Dermis blood vessel endothelial cell (primary cell): ENCODE measurements at places on chromosomes 7 and 10.
A peak's percentile ranks its signal among the peaks of the same experiment; 100 is the strongest.

DNA sequence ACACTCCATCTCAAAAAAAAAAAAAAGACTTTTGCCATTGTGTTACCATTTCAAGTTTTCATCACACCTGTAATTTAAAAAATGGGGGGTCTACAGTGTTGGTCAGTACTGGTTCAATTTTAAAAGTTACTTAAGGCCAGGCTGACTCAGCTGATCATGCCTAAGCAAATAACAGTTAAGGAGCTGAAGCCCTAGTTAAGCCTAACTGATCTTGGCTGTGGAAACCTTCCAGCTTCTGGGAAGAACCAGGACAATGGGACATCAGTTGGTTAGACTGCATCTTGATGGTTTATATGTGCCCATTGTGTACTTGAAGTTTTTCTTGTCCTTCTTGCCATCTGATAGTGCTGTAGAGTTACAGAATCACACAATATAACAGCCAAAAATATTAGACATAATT, 26.7 kb downstream of the VCL start:
- DNase-seq: no peak

DNA sequence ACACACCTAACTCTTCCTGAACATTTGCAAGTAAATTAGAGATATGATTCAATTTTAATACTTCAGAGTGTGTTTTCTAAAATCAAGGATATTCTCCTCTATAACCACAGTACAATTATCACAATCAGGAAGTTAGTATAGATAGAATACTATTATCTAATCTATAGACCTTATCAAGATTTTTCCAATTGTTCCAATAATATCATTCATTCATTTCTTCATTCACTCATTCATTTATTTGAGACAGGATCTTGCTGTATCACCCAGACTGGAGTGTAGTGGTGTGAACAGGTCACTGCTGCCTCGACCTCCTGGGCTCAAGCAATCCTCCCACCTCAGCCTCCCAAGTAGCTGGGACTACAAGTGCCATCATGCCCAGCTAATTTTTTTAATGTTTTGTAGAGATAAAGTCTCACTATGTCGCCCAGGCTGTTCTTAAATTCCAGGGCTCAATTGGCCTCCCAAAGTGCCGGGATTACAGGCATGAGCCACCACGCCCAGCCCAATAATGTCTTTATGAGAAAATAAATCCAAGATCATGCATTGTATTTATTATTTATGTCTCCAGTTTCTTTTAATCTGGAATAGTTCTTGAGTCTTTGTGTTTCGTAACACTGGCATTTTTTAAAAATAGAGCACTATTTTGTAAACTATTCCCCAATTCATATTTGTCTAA, 10.6 kb upstream of the MRPS16 start:
- no peak for DNase-seq

DNA sequence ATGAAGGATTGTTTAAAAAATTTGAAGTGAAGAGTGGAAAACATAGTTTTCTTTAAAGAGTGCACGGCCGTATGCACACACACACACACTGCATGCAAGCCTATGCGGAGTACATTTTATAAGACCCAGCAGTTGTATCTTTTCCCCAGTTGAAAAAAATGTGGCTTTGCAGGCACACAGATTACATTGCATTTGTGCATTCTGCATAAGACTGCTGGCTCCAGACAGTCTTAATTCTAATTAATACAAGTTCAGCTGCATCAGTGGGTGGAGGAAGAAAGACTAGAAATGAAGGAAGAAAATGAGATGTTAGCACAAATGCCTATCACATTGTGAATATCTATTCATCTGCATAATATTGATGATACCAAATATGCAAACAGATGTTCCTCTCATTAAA, 79.6 kb downstream of the FAM204A start:
- DNase-seq: no peak

- DNase-seq: peak; percentile 50
Observed at GRCh38 chr10:77877441-77878344, 48.9 kb downstream of the DLG5 start.

GRCh38 chr10:128009372-128010126, 102.6 kb downstream of the PTPRE start:
- peak; percentile 70 for DNase-seq

DNA sequence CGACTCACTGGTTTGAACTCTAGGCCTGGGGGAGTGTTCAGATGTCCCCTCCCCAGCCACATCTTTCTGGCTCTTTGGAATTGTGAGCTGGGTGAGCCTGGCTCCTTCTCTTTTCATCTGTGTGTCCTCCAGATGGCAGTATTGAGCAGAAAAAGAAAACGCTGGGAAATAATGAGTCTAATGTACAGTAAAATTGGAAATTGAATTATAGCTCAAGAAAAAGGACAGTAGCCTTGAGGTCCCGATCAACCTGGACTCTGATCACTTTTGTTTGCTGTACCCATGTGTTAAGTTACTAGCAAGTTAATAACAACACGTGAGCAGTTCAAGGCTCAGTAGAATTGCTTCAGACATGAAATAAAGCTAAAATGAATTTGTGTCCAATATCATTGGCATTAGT, 77.9 kb downstream of the SNX10 start:
- peak; percentile 81 for DNase-seq

- no peak for DNase-seq
Observed at GRCh38 chr10:58086144-58086762, 181.4 kb downstream of the IPMK start.

- DNase-seq: no peak
Observed at GRCh38 chr10:6817770-6818169, 237.7 kb upstream of the PRKCQ start.

DNA sequence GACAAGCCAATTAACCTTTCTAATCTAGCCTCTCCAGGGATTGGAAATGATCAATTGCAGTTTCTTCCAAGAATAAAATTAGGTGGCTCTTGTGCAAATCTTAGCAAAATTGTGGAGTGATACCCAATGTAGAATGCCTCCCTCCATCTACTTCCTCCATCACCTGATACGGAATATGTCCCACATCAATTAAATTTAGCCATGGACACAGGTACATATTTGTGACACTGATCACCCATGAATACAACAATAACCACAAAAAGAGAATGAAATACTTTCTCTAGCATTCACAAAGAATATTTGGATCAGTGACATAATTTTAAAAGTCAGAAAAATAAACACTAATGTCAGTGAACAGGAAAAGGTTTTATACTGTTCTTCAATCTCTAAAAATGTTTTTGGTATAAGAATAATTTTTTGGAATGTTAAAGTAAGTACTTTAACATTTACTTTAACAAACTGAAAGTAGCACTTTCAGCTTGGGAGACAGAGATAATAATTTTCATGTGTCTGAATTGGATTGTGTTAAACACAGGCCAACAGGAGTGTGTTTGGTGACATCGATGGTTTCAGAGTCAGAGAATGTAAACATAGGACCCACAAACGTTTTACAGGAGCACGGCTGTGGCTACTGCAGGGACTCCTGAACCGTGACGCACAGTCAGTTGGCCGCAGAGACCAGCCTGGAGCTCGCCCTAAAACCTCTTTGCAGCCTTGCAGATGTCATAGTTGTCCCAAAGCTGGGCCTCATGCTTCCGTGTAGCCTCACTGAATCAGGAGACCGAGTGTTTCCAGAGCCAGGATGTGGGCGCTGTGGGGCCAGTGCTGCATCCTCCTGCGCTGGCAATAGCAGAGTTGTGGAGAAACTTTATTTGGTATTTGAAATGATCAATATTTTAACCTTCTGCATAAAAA, 7.2 kb downstream of the RBM20 start:
- DNase-seq: no peak

DNA sequence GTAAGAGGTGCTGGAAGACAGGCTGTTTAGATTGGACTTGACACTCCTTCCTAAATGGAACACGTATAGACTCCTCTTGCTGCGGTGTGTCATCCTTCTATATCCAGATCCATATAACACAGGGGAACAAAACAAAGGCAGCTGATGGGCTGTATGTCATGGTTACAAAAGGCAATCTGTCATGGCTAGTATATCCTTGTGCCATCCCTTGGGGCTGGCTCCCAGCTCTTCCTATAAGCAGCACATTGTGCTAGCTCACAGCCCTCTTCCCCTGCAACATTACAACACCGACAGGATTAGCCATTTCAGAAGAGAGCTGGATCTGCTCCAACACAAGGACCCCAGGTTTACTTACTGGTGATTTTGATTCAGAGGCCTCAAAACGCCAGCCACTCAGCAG, 15.3 kb downstream of the LIPK start:
- no peak for DNase-seq

DNA sequence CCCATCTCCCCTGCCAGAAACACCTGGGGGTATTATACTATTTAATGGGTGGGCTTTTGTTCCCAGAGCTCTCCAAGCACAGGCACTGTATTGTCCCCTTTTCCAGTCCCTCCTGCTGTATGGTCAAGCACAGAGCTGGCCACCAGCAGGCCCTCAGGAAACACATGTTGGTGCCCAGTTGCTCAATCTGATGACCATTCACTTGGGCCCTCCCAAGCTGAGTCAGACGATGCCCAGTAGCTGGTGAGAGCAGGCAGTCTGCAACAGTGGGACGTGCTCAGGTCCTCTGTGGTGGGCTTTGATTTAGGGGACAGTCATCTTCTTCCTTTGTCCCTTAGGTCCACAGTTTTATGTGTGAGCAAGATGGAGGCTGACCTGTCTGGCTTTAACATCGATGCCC, 11.8 kb downstream of the SFXN2 start:
- DNase-seq: no peak

- no peak for DNase-seq
Observed at GRCh38 chr10:76411729-76412435, 980.5 kb downstream of the LRMDA start.

GRCh38 chr10:95480901-95481491, 80.2 kb downstream of the SORBS1 start:
- DNase-seq: peak; percentile 27

DNA sequence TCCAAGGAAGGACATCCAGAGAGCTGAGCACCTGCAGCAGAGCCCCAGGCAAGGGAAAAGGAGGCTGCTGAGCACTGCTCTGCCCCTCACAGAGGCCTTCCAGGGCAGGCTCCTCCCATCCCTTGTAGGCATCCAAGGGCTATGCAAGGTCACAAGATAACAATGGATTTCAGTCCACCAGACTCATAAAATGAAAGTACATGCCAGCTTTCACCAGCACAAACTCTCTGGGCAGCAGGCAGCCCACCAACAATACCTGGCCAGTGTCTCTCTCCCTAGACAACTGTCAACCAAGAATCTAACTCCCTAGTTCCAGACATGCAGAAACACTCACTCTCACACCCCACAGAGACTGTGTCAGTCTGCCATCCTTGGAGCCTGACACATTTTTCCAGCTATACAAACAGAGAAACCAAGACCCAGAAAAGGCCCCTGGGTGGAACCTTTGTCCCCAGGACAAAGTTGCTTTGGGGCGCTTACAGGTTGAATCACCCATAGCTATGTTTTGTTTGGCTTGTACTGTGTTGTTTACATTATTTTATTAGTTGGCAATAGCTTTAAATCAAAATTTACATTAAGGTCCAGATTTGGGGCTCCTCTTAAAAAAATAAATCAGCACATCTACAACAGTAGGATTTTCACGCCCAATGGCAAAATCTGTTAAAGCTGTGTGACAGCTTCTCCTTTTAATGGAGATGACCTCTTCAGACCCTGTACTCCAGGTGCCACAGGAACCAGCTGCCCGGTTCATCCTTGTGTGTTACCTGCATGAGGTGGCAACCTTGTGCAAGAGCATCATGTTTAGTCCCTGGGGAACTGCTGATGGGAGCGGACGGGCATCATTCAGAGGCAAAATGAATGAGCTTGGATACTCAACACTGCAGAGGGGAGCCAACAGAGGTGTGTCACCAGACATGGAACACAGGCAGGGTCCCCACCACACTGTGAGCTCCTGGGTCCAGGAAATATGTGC, 5.2 kb downstream of the GRID1 start:
- no peak for DNase-seq

- peak; percentile 19 for DNase-seq
Observed at GRCh38 chr7:66697449-66698438, 42.8 kb upstream of the RABGEF1 start.

GRCh38 chr10:97065128-97065527, 120.6 kb downstream of the SLIT1 start:
- DNase-seq: no peak
